AG20443 (cell line): ENCODE measurements at places on chromosomes 12 and 14.

- no peak for DNase-seq
Measured at GRCh38 chr12:40142001-40142744, 36.3 kb upstream of the SLC2A13 start.

- DNase-seq = no peak
Measured at GRCh38 chr12:64791036-64791435, 31.8 kb upstream of the GNS start.

- DNase-seq = peak; percentile 14
Measured at GRCh38 chr12:116236976-116237375, 40.5 kb downstream of the MED13L start.

DNA sequence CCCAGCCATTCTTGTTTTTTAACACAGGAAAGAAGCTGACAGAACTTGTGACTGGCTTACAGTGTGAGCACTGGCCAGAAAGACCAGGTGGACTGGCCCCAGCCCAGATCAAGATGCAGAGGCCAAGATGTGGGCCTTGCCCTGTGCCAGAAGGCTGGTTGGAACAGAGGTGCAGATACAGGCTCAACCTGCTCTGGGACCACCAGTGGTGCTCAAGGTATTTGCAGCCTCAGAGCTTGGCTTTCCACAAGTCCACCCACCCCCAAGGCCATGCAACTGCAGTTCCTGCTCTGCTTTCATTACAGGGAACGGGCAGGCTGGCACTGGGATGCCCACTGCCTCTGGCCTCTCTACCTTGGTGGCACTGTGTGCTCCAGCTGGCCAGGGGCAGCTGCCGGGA lies 23.3 kb downstream of the ZFC3H1 start:
- no peak for DNase-seq

- DNase-seq = no peak
Measured at GRCh38 chr14:103225062-103225461, 101.8 kb downstream of the TNFAIP2 start.

DNA sequence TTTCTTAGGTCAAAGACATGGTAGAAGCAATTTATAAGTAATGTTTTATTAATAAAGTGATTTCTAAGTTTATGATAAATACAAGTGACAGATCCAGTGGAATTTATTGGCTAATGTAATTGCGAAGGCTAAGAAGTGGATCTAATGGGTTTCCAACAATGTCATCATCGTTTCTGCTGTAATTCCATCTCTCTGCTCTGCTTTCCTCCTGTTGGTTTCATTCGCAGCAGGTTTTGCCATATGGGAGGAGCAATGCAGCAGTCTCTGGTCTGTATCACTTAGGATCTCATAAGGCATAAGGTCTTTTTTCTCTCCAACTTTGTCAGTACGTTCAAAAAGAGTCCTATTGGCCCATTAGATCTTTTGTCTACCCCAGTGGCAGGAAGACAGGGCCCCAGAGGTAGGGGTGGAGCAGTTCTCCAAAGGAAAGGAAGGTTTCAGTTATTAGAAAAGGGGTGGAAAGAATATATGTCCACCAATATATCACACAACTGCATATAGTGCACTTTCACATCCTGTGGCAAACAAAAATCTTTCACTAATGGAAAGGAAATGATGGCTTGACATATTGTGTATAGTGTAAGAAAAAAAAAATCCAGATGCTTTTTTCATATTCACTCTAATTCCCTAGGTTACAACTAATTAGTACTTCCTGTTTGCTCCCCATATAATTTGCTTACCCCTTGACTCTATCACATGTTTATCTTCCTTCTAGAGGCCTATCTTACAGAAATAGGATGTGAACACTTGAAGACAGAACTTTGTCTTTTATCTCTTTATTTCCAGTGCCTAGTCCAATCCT lies 451.3 kb downstream of the ZFP36L1 start:
- DNase-seq = no peak

GRCh38 chr12:1993871-1994371 lies 10.3 kb downstream of the DCP1B start:
- DNase-seq = peak; percentile 22

- DNase-seq = no peak
Measured at GRCh38 chr12:18145924-18146323, 55.9 kb upstream of the RERGL start.

- no peak for DNase-seq
Measured at GRCh38 chr12:24928131-24928530, 20.8 kb downstream of the BCAT1 start.

GRCh38 chr12:111412830-111413441 lies 7.2 kb downstream of the SH2B3 start:
- DNase-seq = no peak

DNA sequence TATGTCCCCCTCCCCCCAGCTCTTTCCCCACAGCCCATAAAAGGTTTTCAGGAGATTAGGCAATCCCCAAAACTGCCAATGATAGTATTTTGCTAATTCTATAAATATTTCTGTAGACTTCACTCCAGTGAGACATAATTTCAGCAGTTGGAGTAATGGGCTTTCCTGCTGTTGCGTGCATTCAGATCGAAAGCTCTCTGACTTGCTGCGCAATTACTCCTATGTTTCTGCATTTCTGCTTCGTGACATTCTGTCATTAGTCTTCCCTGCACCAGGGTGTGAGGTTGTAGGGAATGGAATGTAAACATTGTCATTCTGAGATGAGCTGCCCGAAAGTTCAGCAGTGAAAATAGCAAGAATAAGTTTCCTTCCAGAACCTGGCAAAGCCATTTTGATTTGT lies 58.2 kb downstream of the SAMD4A start:
- peak; percentile 54 for DNase-seq

DNA sequence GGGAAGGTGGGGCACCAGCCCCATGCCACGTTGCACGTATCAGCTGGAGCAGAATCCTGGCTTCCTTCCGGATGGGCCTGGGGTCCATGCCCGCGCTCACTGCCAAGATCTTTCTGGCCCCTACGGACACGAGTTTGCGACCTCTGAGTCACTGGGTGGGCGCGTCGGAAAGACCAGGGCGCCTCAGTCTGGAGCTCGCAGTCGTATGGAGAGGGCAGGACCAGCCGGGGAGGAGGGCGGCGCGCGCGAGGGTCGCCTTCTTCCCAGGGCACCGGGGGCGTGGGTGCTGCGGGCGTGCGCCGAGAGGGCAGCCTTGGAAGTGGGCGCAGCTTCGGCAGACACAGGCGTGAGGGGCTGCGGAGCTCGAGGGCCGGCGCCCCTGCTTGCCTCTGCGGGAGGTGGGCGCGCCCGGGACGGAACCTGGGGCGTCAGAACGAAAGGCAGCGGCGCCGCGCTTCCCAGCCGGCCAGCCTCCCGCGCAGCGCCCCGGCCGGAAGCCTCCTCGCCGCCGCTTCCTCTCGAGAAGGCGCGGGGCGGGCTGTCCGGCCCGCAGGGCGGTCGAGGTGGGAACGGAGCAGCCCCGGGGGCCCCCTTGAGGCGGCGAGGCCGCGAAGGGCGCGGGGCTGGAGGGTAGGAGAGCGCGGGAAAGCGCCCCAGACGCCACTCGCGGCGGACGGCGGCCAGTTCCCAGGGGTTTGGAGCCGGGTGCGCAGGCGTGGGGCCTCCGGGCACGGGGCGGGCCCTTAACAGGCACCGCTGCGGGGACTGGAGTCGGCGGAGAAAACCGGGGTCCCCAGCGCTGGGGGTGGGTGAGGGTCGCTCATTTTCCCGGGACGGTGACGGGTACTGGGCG lies at the start of gene ARL6IP4:
Gene ARL6IP4 (plus strand): TSS at position 499 of the 853 bp plus-strand sequence. CDS start 459 bp downstream, outside the sequence.
- DNase-seq = peak; percentile 92

DNA sequence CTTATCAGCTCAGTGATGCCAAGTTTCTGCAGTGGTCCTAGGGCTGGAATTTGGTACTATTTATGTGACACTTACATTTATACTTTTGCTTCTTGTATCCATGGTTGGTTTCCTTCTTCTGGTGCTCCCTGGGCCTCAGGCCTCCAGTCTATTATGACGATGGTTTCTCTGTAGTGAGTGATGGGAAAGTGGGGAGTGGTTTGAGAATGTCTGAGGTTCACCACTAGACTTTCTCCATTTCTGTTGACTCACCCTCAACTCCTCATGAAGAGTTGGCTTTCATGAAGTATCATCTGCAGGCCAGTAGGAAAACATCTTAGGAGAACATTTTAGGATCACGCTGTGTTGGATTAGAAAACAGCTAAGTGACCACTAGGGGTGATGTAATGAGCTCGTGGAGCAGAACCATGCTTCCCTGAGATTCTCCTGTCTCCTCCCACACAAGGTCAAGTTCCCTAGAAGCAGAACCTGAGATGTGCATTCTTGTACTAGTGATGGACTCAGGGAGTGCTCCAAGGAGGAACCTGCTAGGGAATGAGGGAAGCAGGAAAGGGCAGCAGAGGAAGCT lies 32.1 kb downstream of the RPH3A start:
- DNase-seq = no peak

DNA sequence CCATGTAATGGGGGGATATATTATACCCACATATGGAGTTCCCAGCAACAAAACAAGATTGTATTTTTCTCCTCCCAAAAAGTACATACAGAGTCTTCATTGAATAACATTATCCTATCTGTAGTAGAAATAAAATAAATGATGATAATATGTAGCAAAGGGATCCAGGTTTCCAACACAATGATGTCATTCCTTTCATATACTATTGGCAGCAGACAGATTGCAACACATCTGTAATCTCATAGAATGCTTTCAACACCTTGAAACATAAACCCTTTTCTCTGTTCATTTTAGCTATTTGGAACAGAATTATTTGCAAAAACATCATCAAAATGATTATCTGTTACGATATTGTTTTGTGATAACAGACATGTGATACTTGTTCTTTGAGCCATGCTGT lies 317.6 kb downstream of the DPF3 start:
- DNase-seq = no peak

DNA sequence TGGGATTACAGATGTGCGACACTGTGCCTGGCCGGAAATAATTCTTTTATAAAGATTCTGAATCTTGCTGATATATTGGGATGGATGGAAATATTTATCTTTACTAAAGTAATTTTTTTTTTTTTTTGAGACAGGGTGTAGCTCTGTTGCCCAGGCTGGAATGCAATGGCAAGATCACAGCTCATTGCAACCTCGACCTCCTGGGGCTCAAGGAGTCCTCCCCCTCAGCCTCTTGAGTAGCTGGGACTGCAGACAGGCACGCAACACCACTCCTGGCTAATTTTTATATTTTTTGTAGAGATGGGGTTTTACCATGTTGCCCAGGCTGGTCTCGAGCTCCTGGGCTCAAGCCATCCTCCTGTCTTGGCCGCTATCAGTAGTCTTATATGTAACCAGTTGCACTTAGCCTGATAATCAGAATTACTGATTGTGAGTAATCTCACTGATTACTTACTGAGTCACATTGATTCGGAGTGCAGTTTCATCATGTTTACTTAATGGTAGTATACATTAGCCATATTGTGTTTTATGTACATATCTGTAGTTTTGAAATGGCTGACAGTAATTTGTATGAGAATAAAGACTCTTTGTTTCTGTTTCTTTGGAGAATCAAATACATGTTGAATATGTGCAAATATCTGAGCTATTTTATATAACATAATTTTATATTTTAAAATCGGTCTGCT lies 50.4 kb upstream of the LRTM2 start:
- DNase-seq = no peak

- DNase-seq = no peak
Measured at GRCh38 chr12:63958876-63959580, 114.5 kb downstream of the SRGAP1 start.

- no peak for DNase-seq
Measured at GRCh38 chr12:77696183-77696582, 134.5 kb upstream of the NAV3 start.

DNA sequence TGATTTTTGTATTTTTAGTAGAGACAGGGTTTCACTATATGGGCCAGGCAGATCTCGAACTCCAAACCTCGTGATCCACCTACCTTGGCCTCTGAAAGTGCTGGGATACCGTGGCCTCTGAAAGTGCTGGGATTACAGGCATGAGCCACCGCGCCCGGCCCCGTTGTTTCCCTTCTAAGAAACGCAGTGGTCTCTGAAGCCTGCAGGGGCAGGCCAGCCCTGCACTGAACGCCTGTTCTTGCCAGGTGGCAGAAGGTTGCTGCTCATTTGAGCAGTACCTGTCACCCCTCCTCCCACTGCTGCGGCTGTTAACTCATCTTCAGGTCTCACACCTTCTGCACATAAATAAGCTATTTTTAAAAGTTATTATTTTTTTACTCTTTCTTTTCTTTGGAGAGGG lies 24.3 kb downstream of the GPRC5A start:
- DNase-seq = no peak
